ENCODE measurements at places on chromosomes 6 and 20.
A peak's percentile ranks its signal among the peaks of the same experiment; 100 is the strongest.

DNA sequence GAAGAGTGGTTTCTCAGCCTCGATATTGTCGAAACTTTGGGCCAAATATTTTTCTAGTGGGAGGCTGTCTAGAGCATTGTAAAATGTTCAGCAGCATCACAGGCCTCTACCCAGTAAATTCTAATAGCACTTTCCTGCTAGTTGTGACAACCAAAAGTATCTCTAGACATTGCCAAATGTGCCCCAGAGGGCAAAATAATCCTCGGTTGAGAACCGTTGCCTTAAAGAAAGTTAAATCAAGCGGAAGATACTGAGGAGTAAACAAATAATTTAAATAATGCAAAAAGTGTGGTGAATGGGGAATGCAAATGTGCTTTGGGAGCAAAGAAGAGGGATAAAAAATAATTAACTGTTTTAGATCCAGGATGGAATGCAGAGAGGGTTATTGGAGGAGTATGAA is 106.4 kb upstream of the ASCC3 start:
- DNase-seq, result no peak

DNA sequence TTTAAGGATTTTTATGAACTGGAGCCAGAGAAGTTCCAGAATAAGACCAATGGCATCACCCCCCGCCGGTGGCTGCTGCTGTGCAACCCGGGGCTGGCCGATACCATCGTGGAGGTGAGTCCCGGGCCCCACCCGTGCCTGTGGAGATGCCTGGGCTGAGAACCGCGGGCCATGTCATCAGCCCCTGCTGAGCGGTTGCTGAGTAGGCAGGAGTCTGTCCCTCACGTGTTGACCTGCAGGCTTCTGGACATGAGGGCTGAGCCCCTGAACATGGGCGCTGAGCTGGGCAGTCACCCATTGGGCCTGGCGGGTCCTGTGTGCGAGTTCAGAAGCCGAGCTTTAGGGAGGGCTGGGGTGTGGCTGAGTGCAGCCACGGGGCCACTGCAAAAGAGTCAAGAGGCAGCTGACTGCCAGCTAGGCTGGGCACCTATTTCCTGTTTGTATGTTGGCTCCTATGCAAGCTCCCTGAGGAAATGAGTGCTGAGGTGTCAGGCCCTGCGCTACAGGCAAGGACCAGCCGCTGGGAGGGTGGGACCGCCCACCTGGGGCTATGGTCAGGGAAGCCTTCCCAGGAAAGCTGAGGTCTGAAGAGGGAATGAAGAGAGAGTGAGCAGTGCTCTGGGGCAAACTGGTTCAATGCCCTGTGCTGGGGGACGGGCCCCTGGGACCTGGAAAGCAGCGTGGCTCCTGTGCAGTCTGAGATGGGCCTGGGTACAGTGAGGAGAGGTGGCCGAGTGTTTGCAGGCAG is 34.3 kb downstream of the PYGB start:
- DNase-seq, result no peak

DNA sequence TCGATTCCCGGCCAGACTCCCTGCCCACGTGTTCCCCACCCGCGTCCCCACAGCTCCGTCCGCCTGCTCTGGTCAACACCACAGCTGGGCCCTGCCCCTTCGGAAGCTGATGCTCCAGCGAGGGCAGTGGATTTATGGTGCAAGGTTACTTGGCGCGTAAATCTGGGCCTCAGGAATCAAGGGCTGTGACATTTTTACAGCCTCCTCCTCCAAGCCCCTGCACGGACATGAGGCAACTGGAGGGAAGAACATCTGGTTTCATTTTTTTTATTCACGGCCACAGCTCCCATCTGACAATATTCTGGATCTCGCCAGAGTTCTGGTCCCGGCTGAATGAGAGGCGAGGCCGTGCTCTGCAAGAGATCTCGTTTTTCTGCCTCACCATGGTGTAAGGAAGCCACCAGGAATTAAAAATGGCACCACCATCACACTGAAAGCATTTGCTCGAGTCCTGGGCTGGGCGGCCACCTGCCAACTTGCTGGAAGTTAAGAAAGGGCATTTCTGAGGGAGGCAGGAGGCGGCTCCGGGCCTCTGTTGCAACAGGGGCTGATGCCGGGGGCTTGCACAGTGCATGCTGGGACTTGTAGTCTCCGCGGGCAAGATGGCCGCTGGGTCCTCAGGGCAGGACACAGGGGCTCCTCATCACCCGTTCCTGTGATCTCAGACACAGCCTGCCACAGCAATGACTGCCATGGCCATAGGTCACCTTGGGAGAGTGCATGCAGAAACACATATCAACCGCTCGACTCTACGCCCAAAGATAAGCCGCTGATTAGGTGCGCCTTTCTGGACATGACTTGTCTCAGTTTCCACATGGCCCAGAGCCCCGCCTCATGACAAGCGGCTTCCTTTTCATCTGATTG is 148.5 kb downstream of the LY86 start:
- DNase-seq, result no peak

- no peak for DNase-seq
Measured at GRCh38 chr6:142548566-142548965, 246.8 kb downstream of the ADGRG6 start.

DNA sequence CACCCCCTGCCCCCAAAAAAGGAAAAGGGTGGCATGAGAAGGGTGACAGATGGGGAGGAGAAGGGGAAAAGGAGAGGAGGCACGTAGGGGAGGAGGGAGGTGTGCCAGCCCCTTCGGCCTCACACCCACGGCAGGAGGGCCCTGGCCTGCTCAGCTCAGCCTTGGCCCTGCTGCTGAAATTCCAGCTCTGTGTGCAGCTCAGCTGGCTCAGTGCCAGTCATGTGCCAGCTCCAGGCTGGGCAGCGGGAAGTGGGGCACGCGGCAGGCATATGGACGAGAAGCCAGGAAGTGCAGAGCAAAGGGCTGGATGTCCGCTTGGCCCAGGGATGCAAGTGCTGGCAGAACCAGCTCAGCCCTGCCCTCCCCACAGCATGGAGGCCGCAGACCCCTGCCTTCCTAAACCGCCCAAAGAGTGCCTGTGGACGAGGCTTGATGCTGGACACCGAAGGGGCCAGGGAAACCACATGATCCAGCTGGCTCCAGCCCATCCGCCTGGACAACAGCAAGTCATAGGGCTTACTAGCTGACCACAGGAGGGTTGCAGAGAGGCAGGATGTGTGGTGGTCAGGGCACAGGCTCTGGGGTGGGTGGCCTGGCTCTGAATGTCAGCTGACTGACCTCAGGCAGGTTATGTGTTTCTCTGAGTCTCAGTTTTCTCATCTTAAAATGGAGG is 60.2 kb downstream of the NOL4L start:
- no peak for DNase-seq

DNA sequence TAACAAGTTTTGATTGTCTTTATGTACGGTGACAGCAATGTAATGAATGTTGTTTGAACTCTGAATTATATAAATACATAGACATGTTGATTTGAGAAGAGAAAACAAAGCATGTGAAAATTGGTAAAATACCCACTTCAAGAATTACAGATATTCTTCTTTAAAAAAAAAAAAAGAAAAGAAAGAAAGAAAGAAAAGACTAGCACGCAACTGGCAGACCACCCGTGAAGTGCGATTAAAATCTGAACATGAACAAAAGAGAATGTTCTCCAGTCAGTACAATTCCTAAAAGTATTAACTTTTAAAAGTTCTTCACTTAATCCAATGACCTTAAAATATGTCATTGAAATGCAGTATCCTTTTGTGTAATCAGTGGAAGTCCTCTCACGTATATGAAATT is 434.9 kb downstream of the TFAP2A start:
- no peak for DNase-seq

DNA sequence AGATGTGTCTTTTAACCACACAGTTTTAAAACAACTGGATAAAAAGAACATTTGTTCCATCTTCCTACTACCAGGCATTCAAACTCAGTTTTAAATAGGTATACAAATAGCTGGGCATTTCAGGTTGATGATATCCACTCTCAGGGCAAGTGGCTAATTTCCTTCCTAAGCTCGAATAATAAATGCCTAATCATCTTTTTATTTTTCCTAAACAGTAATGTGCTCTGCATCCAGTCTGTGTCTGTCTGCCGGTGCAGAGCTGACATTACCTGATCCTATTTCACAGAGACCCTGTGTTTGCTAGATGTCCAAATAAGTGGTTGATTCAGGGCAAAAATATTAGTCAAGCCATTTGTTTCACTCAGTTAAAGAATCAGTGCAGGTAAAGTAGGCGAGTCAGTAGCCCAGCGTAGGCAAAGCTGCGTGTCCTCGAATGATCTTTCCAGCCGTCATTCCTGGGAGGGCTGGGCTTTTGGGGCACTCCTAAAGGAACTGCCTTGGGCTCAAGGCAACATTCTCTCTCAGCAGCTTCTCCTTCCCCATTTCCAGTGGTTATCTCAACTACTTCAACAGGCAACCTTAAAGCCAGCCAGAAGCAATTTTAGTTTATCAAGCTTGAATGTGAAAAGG is 74.2 kb upstream of the BMP2 start:
- DNase-seq, result no peak

- DNase-seq, result no peak
Measured at GRCh38 chr6:5208471-5208971, 52.2 kb downstream of the LYRM4 start.

DNA sequence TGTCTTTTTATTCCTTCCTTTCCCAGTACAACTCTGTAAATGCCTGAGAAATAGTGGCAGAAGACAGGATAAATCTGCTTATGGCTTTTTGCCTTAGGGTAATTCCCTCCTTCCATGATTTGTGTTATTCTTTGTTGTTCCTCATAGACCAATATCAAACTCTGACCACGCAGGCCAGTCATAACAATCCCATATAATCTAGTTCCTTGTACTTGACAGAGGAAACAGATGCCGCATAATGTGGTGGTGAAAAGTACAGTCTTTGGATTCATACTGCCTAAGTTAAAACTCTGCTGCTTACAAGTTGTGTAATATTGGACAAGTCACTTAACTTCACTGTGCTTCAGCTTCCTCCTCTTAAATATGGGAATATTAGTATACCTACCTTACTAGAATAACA is 8.2 kb upstream of the BAG2 start:
- DNase-seq, result no peak

DNA sequence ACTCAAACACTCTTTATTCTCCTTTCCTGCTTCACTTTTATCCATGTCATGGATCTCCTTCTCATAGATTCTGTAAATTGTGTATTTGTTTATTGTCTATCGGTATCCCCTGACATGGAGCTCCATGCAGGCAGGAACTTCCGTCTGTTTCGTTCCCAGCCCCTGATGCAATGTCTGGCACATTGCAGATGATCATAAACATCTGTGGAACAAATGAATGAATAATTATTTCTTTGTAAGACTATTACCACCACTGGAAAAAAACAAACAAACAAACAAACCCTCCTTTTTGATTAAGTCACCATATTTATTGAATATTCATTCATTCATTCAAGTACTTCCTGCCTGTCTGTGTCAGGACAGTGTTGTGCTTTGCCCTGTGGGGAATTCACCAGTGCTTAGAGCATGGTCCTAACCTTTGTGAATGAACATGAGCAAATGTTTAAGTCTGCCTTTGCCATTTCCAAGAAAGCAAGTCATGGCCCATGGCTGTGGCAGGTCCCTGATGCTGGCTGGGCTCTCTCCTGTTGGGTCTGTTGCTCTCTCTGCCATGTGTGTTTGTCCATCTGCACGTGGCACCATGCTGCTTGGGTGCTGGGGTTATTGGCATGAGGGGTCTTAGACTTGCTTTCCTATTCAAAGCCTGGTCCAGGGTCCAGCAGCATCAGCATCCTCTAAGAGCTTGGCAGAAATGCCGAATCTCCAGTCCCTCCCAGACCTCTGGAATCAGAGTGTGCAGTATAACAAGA is 47.5 kb upstream of the NAA20 start:
- no peak for DNase-seq

GRCh38 chr6:84350397-84350796 is 123.0 kb upstream of the CEP162 start:
- no peak for DNase-seq

DNA sequence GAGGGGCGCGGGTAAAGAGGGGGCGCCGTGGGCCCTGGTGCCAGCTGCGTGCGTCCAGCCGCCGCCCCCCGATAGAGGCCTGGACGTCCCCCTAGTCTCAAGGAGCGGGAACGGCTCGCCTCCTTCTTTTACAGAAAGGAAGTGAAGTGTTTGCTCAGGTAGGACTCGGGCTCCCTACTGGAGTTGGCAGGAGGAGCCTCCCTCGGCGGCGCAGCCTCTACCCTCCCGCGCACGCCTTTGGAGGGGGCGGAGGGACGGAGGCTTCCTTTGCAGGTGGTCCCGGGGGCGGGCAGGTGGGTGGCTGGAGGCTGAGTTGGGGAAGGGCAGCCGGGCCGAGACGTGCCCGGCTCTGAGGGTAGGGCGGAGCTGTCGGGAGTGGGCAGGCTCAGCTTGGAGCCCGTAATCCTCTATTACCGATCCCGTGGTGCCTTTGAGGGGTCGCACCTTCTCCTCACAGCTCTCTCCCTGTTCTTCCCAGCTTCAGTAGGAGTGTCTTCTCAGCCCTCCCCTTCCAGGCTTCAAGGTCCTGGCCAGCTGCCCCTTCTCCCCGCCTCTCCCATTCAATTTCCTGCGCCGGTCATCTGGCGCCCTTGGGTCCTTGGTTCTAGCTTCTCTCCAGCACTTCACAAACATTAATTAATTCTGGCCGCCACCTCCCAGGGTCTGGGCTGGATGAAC is 728 bp downstream of the ITPR3 start:
- DNase-seq, result peak; percentile 24

DNA sequence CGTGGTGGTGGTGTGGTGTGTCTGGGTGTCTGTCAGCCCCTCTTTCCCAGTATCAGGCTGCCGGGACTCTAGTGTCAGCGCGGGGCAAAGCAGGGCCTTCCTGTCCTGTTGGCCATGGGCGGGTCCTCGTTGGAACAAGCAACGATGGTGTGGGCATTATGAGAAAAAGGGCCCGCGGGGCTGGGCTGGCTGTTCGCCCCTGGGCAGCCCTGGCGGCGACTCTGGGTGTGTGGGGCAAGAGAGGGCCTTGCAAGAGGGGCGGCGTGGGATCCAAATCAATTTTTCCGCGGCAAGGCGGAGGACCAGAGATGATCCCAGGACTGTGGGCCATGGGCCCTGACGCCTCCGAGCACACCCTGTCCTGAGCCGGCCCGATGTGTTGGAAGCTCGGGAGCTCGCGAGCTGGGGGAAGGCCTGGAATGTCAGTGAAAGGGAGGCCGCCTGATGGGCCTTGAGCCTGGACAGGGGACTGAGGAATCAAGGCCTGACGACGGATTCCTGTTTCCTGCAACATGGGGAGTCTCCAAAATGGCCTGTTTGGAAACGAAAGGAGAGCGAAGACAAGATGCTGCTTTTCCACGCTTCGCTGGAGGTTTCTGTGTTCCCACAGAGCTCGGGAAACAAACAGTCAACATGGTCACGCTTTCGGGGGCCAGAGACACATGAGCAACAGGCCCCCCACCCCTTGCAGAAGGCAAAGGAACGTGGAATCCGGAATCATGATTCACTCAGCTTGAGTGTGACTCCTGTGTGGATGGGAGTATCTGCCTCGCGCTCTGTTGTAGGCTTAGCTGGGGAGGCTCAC is 364.7 kb upstream of the DEFB115 start:
- DNase-seq, result no peak

GRCh38 chr20:40304119-40304613 is 384.9 kb downstream of the MAFB start:
- DNase-seq, result no peak

GRCh38 chr6:38445925-38446324 is 193.8 kb downstream of the BTBD9 start:
- DNase-seq, result no peak

All from activated T-helper 1 cell treated with Interleukin-2 at 50 U/mL for 16 hours (primary cell).